ENCODE measurements at places on chromosomes 1 and 21.

DNA sequence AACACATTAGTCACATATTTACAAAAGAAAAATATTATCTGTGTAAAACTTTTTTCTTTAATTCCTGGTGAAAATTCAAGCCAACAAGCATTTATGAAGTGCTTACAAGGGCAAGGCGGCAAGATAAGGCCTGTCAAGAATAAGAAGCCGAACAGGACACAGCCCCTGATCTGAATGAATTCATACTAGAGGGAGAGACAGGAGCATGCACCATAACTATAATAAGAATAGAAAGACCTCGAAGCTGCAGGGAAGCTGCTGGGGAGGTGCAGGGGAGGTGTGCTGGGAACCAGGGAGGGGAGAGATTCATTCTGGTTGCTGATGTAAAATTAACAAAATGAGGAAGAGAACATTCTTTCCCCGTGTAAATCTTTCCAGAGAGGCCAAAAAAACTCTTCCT, 60.5 kb upstream of the TARDBP start:
- DNase-seq: no peak

GRCh38 chr21:41162096-41162495, 5.9 kb upstream of the BACE2 start:
- no peak for DNase-seq

DNA sequence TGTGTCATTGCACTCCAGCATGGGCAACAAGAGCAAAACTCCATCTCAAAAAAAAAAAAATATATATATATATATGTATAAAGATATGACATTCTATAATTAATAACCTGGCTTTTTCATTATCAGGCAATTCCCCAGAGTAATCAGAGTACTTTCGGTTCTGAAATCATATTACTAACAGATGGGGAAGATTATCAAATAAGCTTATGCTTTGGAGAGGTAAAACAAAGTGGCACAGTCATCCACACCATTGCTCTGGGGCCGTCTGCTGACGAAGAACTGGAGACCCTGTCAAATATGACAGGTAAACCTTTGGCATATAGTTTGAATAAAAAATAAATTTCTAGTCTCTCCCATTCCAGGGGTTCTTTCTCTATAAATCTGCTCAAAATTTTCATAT, 58.5 kb upstream of the SH3GLB1 start:
- no peak for DNase-seq

GRCh38 chr1:93338387-93339146, 7.1 kb upstream of the DR1 start:
- DNase-seq: no peak

DNA sequence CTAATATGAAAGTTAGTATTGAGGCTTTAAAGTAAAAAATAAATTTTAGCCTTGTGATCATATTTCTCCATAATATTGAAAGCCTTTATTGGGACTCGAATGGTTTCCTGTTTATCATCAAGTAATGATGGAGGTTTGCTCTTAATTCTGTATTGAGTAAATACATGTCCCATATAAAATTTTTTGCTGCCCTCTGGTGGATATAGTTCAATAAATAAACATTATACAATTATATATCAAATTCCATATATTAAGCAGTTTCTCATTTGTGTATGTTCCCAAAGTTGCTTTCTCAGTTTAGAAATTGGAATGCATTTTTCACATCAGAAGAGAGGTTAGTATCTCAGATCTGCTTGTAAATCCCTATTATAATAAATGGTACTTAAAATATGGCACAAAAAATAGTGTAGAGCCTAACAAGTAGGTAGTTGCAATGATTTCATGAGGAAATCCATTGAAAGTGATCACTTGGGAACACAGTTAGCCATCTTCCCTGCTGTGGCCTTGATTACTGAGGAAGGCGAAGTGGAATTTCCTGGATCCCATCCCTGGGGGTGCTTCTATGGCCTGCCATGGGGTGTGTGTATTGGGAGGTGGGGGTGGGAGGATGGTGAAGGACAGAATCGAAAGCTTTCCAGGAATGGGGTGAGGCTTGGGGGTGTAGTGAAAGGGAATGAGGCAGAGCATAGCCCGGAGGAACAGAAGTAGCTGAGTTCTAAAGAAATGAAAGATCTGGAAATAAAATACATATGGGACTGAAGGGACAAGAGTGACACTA, 84.1 kb upstream of the C21orf91 start:
- no peak for DNase-seq
